CD8-positive, alpha-beta T cell (primary cell): ENCODE measurements at places on chromosomes 11 and 22.

DNA sequence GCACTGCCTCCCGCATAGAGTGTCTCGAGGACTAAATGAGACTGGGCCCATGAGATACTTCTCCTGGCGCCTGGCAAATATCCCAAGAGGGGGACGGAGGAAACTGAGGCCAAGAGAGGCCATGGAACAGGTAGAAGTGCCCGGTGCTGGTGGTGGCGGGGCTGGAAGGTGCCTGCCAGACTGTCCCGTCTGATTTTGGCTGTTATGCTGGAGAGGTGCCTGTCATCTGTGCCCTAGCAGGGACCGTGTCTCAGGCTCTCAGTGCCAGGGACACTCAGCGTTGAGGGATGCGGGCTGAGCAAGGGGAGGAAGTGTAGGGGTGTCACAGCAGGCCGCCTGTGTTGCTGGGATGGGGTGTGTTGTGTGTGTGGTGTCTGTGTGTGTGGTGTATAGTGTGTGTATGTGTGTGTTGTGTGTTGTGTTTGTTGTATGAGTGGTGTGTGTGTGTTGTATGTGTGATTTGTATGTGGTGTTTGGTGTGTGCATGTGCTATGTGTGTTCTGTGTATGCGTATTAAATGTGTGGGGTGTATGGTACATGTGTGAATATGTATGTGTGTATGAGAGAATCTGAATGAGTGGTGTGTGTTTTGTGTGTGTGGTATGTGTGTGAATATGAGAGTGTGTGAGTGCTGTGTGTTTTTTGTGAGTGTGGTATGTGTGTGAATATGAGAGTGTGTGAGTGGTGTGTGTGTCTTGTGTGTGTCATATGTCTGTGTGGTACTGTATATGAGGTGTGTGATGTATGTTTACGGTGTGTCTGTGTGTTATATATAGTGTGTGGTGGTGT, 21.3 kb upstream of the SHISAL1 start:
- no peak for DNase-seq

GRCh38 chr11:31809857-31810778, 1.0 kb downstream of the PAX6 start:
- DNase-seq: no peak

- no peak for DNase-seq
Observed at GRCh38 chr11:537622-538430, 499 bp downstream of the LRRC56 start.

GRCh38 chr22:46453006-46453828, 84.2 kb downstream of the CELSR1 start:
- DNase-seq: no peak

- DNase-seq: no peak
Observed at GRCh38 chr22:32020117-32020516, 22.9 kb upstream of the SLC5A1 start.

DNA sequence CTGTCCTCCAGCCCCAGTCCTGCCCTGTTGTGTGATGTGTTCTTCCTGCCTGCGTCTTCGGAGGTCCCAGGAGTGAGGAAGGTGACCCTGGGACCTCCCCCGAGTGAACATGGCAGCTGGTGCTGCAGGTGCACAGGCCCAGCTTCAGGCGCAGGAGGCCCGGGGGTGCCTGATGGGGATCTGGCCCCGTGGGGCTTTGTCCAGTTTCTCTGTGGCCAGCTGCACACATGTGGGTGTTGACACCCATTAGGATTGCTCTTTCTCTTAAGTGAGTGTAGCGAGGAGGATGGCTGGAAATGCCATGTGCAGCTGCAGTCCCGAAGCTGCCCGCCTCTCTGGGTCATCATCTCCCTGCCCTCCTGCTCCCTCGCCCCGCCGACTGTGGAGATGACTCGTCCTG, 1279.7 kb downstream of the BRD1 start:
- no peak for DNase-seq

DNA sequence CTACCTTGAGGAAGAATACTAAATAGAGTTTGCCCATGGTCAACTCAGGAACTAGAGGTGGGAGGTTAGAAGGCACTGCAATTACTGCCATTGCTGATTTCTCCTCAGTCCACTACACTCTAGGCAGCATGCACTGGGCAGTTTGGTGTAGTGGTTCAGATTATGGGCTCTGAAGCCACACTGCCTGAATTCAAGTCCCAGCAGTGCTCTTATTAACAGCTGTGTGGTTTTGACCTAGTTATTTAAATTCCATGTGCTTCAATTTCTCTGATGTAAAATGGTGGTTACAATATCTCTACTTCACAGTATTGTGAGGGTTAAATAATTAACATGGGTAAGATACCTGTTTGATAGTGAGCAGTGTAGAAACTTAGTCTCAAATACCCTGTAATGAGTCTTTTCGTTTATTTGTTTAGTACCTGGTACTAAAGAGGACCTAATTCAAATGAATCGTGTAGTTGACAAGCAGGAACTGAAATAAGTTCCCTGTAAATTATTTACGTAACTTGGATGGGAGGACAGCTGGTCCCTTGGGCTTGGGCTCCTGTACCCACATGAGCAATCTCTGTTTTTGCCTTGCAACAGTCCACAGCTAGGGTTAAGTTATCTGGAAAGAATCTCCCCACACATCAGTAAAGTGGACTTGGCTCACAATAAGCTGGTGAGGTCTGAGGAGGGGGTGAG, 17.8 kb downstream of the PRR5L start:
- DNase-seq: no peak

DNA sequence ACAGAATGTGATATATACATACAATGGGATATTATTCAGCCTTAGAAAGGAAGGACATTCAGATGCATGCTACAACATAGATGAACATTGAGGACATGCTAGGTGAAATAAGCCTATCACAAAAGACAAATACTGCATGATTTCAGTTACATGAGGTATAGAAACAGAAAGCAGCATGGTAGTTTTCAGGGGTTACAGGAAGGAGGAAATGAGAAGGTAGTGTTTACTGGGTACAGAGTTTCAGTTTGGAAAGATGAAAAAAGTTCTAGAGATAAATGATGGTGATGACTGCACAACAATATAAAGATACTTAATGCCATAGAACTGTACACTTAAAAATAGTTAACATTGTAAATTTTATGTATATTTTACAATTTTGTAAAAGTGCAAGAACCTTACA, 266.7 kb upstream of the C11orf87 start:
- DNase-seq: no peak

DNA sequence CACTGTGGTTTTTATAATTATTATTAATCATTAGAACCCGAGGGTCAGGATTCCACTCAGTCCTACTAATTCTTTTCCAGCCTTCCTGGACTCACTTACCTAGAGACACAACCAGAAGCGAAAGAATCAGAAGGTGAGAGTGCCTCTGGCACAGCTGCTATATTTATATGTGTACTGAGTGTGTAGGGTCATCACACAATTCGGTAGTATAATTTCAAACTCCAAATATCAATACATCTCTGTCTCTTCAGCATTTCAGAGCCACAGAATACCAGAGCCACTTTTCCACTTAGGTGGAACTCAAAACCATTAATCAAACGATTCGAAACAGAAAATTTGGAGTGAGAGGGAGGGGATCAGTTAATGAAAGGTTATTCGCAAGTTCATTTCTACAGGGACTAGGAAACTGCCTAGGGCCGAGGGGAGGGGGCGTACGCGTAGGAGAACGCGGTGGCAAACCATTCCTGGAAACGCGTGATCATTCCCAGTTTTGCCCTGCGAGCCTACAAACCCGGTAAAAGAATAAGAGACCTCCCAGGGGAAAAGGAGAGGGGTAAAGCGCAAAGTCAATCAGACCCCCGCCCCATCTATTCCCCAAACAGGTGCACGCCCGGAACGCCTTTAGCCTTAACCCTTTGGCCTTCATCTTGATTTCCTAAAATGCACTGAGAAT, 5.4 kb downstream of the BSX start:
- DNase-seq: no peak

- DNase-seq: no peak
Observed at GRCh38 chr11:131463162-131463561, 92.7 kb downstream of the NTM start.
